ENCODE measurements at places on chromosomes 4 and X.

DNA sequence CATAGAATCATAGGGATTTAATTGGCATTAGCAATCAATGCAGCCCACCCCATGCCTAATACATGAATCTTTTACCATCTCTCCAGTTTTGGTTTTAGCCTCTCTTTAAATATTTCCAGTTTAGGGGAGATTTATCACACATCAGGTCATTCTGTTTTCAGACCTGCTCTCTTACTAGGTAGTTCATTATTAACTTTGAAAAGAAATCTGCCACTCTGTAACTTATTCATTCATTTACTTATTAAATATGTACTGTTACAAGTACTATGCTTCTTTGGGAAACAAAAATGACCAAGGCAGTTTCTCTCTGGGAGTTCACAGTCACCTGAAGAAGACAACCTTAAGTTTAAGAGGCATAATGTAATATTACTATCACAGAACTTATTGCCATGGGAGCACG is 62.1 kb downstream of the USO1 start:
- no peak for DNase-seq

GRCh38 chr4:119244832-119245231 is 32.3 kb downstream of the USP53 start:
- DNase-seq: no peak

DNA sequence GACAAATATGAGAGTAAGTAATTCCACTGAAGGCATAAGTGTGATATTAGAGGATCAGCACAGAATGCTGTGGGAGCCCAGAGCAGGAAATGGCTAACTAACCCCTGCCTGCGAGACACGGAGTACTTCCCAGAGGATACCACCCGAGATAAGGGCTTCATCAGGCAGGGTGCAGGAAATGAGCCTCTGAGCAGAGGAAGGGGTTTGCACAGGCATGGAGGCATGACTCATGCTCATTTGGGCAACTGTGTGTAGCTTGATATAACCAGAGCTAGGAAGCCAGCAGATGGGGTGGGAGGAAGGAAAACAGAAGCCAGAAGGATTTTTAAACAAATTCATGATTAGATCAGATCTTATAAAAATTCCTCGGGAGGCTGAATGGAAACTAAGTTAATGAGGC is 70.0 kb upstream of the TSPAN5 start:
- no peak for DNase-seq

GRCh38 chrX:134294548-134294947 is 57.6 kb downstream of the CCDC160 start:
- DNase-seq: no peak
